ENCODE measurements at places on chromosomes 12 and 14.

DNA sequence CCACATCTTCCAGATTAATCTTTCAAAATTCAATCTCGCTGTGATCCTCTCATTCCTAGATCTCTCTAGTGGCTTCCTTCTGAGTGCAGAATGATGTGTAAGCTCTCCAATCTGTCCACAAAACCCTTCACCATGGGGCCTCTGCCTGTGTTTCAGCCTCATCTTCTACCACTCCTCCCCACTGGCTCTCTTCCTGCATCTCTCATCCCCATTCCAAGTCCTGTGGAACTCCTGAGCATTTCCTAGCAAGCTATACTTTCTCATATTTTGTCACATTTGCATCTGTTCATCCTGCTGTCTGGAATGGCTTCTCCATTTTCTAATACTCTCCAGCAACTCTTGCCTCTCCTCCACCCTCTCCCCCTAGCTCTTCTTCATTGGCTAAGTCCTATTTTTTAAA, 242.0 kb upstream of the DAAM1 start:
- DNase-seq = no peak

DNA sequence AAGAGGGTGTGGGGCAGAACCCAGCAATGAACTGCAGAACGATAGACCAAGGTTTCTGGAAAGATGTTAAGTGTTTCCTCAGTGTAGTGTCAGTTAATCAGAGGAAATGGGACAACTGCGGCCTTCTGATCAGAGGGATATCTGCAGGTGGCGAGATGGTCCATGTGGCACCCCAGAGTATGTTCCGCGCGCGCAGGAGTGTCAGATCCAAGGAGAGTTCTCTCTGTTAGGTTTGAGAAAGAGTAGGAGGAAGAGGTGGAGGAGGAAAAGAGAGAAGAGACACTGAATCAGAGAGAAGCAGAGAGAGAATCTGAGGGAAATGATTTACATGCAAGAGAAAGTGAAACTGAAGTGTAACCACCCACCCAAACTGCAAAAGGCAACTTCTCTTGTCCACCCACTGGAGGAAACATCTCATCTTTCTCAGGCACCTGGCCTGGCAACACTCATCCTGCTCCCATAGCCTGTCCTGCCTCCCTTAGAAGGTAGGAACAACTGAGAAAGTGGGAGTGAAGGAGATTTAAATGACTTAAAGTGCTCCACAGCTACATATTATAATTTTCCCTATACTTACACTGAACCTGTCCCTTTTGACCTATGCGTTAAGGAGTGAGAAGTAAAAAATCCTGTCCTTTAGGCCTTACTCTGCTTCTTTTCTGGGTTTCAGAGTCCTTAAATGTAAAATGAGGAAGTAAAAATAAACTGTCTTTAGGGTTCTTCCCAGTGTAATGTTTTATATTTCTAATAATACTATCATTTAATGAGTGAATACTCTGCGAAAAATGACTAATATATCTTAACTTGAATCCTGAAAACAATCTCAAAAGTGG, 6.8 kb upstream of the TESPA1 start:
- no peak for DNase-seq

DNA sequence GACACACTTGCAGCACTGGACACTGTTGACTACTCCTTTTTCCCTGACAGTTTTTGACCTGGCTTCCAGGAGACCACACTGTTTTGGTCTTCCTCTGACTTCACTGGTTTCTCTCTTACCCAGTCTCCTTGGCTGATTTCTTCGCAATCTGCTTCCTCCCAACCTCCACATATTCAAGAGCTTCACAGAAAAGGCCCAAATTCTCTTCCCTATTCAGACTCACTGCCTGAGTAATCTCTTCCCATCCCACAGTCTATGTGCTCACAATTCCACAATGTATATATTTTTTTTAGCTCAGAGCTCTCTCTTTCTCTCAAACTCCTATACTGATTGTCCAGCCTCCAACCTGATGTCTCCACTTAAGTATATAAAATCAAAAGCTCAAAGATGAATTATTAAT, 115.4 kb downstream of the SINHCAF start:
- DNase-seq = no peak

- DNase-seq = peak; percentile 58
Observed at GRCh38 chr12:108823804-108824203, 33.6 kb downstream of the SSH1 start.

GRCh38 chr14:100237735-100238418, 1.1 kb upstream of the YY1 start:
- peak; percentile 50 for DNase-seq

Data from fibroblast of villous mesenchyme (primary cell).